ENCODE measurements at places on chromosomes 13 and 19. TPM values are rescaled to one million over a fixed set of nuclear protein-coding genes. Genes with fewer than 3 reads are reported as not detected.
A peak's percentile ranks its signal among the peaks of the same experiment; 100 is the strongest.

DNA sequence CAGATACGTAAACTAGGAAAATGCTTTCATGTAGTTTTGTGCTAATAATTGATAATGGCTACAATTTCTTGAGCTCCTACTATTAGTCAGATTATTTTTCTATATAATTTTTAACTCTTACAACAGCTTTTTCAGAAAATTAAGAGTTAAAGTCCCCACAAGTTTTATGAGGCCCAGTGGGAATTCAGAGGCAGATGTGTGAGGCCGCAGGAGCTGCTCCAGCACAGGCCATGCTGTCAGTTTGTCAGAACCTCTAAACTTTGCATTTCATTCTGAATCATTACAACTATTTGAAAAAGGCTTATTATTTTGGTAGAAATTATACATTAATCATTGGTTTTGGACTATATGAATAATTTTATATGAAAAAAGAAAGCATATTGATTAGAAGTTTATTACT is 370.8 kb downstream of the MYO16 start:
- no peaks in the 10 kb centered on the region for H3K36me3 ChIP-seq
- no peak overlapping the region for H3K27ac ChIP-seq
- no peak for DNase-seq
- no peaks in the 10 kb centered on the region for H3K27me3 ChIP-seq
- no peaks in the 10 kb centered on the region for H3K4me1 ChIP-seq

- no peak overlapping the region for H3K4me3 ChIP-seq
- H3K36me3 ChIP-seq = no peaks in the 10 kb centered on the region
- no peaks in the 10 kb centered on the region for H3K4me1 ChIP-seq
- no peaks in the 10 kb centered on the region for H3K27me3 ChIP-seq
- no peak for DNase-seq
- H3K27ac ChIP-seq = no peak overlapping the region
Observed at GRCh38 chr19:44367024-44367423, 10.5 kb upstream of the ZNF112 start.

DNA sequence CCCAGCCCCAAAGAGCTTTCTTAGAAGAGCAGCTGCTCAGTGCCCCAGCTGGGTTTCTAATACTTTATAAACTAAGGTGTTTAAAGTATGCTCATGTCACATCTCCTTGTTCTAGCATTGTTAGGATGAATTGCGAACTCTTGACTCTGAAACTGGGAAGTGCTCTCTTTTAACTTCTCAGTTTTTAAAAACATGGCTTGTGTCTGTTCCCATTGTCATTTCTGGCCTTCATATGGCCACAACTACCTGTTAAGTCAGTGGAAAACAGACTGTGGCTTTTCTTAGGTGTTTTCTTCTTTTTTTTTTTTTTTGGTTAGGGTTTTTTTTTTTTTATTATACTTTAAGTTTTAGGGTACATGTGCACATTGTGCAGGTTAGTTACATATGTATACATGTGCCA is 164.7 kb downstream of the KCNRG start:
- H3K27me3 ChIP-seq = no peaks in the 10 kb centered on the region
- H3K27ac ChIP-seq = no peak overlapping the region
- H3K36me3 ChIP-seq = no peaks in the 10 kb centered on the region
- H3K4me1 ChIP-seq = no peaks in the 10 kb centered on the region

GRCh38 chr13:95643936-95644598 is 439 bp downstream of the DZIP1 start:
- peaks cover 4% of the 10 kb centered on the region for H3K4me1 ChIP-seq
- DNase-seq = peak; percentile 37
- no peaks in the 10 kb centered on the region for H3K27me3 ChIP-seq
- H3K27ac ChIP-seq = peak overlapping the region; percentile 69
- H3K4me3 ChIP-seq = peak overlapping the region; percentile 64

DNA sequence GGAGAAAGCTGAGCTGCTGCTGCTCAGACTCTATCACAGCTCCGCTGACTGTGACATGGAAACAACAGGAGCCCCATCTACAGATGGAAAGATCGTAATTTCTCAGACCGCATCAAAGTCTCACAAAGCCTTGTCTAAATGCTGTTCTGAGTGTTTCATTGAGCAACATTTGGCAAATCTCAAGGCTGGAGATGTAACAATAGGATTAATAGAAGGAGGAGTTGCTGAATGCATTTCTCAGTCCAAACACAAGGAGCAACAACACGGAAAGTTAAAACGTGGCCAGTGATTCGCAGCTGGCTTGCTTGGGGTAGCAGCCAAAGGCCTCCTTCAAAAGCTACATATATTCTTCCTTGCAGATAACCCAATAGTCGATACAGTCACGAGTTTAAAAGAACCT is 55.7 kb downstream of the MRPL57 start:
- H3K36me3 ChIP-seq = no peaks in the 10 kb centered on the region
- H3K27me3 ChIP-seq = peaks cover 2% of the 10 kb centered on the region
- H3K27ac ChIP-seq = no peak overlapping the region
- H3K4me3 ChIP-seq = no peak overlapping the region
- no peaks in the 10 kb centered on the region for H3K4me1 ChIP-seq

DNA sequence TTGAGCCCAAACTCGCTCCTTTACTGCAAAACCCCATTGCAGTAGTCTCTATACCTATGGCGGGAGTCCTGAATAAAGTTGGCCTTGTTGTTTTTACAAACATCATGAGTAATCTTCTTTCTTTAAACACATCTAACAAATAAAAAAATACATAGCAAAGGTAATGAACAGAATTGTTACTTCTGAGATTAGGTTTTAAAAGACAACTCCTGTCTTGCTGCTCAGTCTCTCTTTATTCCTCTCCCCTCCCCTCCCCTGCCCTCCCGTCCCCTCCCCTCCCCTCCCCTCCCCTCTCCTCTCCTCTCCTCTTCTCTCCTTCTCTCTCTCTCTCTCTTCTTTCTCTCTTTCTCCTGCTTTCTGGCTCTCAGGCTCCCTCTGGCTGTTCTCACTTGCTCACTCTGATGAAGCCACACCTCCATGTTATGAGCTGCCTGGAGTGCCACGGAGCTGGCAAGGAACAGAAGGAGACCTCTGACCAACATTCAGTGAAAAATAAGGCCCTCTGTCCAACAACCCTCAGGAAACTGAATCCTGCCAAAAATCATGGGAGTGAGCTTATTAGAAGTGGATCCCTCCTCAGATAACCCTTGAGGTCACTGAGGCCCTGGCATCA is 300.7 kb upstream of the MIR17HG start:
- H3K27me3 ChIP-seq = no peaks in the 10 kb centered on the region
- no peaks in the 10 kb centered on the region for H3K36me3 ChIP-seq
- H3K4me3 ChIP-seq = no peak overlapping the region
- H3K4me1 ChIP-seq = no peaks in the 10 kb centered on the region
- no peak for DNase-seq

DNA sequence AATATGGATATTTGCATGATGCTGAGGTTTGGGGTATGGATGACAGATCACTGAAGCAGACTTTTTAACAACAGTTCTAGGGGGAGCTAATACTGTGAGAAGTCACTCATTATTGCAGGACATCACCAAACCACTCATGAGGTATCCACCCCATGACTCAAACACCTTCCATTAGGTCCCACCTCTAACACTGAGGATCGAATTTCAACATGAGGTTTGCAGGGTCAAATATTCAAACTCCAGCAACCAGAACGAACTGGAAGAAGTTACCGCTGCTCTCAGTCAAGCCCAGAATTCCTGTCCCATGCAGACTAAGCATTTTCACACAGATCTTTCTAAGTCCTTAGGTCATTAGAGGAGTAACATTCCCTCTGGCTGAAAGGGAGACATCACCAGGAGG is 758.9 kb downstream of the UQCRFS1 start:
- no peak overlapping the region for H3K27ac ChIP-seq
- no peak overlapping the region for H3K4me3 ChIP-seq
- peak; percentile 76 for DNase-seq
- H3K36me3 ChIP-seq = no peaks in the 10 kb centered on the region
- no peaks in the 10 kb centered on the region for H3K27me3 ChIP-seq

GRCh38 chr13:43245374-43245964 is 222.1 kb downstream of the DNAJC15 start:
- H3K36me3 ChIP-seq = no peaks in the 10 kb centered on the region
- peak overlapping the region; percentile 37 for H3K4me3 ChIP-seq
- peak overlapping the region; percentile 84 for H3K27ac ChIP-seq
- H3K4me1 ChIP-seq = peaks cover 13% of the 10 kb centered on the region

DNA sequence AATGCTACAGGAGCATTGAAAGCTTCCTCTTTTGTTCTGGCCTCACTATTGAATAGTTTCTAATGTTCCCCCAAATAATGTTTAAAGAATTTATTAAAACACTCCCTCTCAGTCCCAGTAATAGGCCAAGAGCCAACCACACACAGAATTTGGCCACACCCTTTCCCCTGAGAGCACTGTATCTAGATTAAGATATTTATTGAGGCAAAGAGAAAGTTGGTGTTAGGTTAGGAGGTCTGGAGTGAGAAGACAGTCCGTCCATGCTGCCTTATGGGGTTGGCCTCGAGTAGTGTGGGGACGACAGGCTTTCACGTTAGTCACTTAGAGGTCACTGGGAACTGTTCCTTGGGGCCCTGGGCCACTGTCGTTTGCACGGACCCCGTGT is 122.9 kb upstream of the RNF113B start:
- H3K27me3 ChIP-seq = no peaks in the 10 kb centered on the region
- no peak overlapping the region for H3K4me3 ChIP-seq
- H3K27ac ChIP-seq = no peak overlapping the region
- DNase-seq = no peak
- H3K36me3 ChIP-seq = no peaks in the 10 kb centered on the region
- H3K4me1 ChIP-seq = peaks cover 30% of the 10 kb centered on the region

The PRSS57 gene
- total RNA-seq = not detected

The NLRP11 gene
- not detected for total RNA-seq

The ADM5 gene
- 1.6 TPM for total RNA-seq

The CIC gene
- 78.5 TPM for total RNA-seq

The CCDC8 gene
- 35.5 TPM for total RNA-seq

The C5AR2 gene
- not detected for total RNA-seq
